ENCODE measurements at places on chromosomes 2 and 18. TPM values are rescaled to one million over a fixed set of nuclear protein-coding genes. Genes with fewer than 3 reads are reported as not detected.

DNA sequence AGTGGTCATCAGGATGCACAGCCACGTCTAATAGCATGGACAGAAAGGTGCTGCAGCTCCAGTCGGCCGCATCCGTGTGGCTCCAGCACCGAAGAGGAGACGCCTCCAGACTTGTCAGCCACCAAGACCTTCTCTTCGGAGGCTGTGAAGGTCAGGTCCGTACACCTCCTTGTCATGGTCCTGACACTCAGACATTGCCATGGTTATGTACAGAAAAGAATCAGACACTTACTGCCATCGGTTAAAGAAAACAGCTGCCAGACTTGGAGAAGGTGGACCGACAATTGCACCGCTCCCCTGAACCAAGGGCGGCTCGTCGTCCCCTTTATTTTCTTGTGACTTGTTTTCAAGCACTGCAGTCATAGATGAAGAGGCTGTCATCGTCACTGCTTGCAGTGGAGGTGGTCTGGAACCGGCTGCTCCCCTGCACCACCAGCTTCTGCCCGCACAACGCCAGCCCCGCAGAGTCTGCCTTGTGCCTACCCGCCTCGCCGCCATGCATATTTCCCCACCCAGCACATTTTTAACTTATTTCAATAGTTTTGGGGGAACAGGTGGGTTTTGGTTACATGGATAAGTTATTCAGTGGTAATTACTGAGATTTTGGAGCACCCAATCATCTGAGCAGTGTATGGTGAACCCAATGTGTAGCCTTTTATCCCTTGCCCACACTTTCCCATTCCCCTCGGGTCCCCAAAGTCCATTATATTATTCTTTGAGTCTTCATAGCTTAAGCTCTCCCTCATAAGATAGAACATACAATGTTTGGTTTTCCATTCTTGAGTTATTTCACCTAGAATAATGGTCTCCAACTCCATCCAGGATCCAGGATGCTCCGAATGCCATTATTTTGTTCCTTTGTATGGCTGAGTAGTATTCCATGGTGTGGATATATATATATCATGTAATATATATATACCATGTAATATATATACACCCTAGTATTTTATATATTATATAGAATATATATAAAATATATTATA, 18.1 kb downstream of the FBXO48 start:
- no peak for DNase-seq
- peaks cover 9% of the 10 kb centered on the region for H3K27me3 ChIP-seq
- H3K4me1 ChIP-seq, result no peaks in the 10 kb centered on the region
- no peak overlapping the region for H3K4me3 ChIP-seq

DNA sequence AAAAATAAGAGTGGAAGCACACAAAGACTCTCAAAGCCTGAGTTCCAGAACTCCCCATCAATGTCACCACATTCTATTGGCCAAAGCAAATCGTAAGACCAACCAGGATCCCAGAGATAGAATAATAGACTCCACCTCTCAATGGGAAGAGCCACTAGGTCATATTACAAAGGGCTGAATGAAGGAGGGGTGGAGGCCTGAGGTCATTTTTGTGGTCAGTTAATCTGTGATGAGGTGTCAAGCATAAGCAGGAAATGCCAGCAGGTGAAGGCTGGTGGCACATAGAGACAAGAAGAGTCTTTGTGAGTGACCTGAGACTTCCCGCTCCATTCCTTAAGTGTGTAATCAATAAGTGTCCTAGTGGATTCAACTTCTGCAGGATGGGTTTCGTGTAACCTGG, 144.3 kb downstream of the TFCP2L1 start:
- H3K4me3 ChIP-seq, result no peak overlapping the region
- DNase-seq, result no peak
- no peaks in the 10 kb centered on the region for H3K36me3 ChIP-seq
- peaks cover 30% of the 10 kb centered on the region for H3K27me3 ChIP-seq

DNA sequence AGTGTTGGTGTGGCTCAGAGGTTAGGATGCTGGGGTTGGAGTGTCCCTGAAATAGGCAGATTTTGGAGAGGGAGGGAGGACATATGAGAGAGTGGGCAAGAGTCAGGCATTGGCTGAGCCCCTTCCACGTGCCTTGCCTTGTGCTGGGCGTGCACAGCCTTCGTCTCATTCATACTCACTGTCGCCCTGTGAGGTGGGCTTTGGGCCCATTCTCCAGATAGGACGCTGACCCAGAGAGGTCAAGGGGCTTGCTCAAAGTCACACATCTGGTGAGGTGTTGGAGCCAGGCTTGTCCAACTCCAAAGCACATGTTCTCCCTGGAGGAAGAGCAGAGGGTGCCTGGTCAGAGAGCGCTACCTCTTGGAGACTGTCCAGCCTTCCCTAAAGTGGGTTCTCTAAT, 166.8 kb downstream of the DYSF start:
- H3K4me1 ChIP-seq, result no peaks in the 10 kb centered on the region
- no peak overlapping the region for H3K4me3 ChIP-seq
- no peak overlapping the region for H3K27ac ChIP-seq
- H3K36me3 ChIP-seq, result no peaks in the 10 kb centered on the region
- peaks cover 15% of the 10 kb centered on the region for H3K27me3 ChIP-seq
- DNase-seq, result no peak

DNA sequence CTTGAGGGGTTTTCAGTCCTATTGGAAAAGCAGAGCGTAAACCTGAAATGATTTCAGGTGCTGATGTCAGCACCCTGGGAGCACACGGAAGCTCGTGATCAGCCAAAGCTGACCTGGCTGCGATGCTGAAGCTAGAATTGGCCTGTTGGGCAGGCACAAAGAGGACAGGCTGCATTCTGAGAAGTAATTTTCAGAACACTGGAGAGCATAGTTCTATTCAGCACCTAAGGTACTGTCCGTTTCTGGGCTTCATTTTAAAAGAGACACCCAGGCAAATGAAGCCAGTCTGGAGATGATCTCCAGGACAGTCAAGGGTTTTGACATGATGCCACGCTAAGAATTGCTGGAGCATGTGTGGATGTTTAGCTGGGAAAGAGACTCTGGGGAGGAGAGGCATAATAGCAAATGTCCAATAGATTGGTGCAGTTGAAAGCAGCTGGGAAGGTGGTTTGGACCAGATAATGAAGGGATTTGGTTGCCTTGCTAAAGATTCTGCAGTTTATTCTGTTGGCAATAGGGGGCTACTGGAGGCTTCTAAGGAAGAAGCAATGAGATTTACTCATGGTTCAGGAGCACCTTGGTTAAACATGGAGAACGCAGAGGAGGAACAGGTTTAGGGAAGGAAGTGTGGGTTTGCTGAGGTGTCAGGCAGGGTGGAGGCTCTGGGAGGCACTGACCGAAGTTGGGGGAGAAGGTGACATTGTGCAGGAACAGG, 86.6 kb downstream of the ACOXL start:
- H3K27me3 ChIP-seq, result peaks cover 28% of the 10 kb centered on the region
- no peaks in the 10 kb centered on the region for H3K4me1 ChIP-seq
- no peak for DNase-seq
- no peaks in the 10 kb centered on the region for H3K36me3 ChIP-seq
- H3K4me3 ChIP-seq, result no peak overlapping the region
- no peak overlapping the region for H3K27ac ChIP-seq

GRCh38 chr2:121094101-121094500, 190.9 kb downstream of the TFCP2L1 start:
- H3K4me1 ChIP-seq, result no peaks in the 10 kb centered on the region
- DNase-seq, result peak; percentile 42
- H3K27ac ChIP-seq, result no peak overlapping the region
- peaks cover 48% of the 10 kb centered on the region for H3K27me3 ChIP-seq
- no peak overlapping the region for H3K4me3 ChIP-seq
- no peaks in the 10 kb centered on the region for H3K36me3 ChIP-seq

DNA sequence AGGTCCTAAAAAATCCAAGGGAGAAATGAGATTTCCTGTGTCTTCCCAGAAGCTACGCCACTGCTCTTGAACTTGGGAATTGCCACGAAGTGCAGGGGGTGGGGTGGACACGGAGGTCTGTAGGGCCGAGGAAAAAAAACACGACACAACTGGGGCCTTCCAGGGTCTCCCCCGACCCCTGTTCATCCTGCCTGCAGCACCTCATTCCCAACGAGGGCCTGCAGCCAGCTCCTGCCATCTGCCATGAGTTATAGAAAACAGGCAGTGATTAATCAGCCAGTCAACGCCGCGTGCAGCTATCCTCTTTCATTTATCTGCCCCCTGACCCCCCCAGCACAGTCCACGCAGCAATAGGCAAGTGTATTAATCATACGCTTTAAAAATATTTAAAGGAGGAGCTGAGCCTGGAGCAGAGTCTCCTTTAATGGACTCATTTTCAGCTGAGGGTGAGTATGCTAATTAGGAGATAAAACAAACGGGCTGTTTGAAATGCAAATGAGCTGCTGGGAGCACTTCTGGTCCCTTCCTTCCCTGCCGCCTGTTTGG, 209.9 kb downstream of the TFCP2L1 start:
- peak; percentile 93 for DNase-seq
- no peaks in the 10 kb centered on the region for H3K4me1 ChIP-seq
- H3K27me3 ChIP-seq, result peaks cover 12% of the 10 kb centered on the region
- H3K36me3 ChIP-seq, result no peaks in the 10 kb centered on the region

GRCh38 chr2:40304340-40304739, 147.6 kb downstream of the SLC8A1 start:
- no peak overlapping the region for H3K4me3 ChIP-seq
- no peaks in the 10 kb centered on the region for H3K27me3 ChIP-seq
- DNase-seq, result no peak

GRCh38 chr2:66236067-66236685, 198.7 kb upstream of the MEIS1 start:
- no peak overlapping the region for H3K4me3 ChIP-seq
- no peak for DNase-seq
- no peaks in the 10 kb centered on the region for H3K4me1 ChIP-seq
- H3K27ac ChIP-seq, result no peak overlapping the region

DNA sequence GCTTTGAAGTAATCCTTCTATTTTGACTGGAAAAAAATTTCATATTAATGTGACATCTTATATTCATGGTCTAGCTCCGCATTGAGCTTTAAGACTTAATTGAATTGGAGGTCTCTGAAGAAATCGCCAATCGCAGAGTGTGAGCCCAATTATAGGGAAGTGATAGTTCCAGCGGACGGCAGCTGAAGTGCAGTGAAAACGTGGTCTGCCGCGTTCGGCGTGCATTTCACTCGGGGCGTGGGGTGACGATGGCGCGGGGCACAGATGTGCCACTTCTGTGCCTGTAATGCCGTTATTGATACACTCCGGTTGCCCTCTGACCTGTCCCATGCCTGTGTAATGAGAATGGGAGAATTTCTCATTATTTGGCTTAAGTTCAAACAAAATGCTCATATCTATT, 106.7 kb downstream of the TSHZ1 start:
- no peaks in the 10 kb centered on the region for H3K4me1 ChIP-seq
- no peak overlapping the region for H3K4me3 ChIP-seq
- H3K27ac ChIP-seq, result no peak overlapping the region

GRCh38 chr18:10669441-10670100, 143.7 kb downstream of the NAPG start:
- no peak for DNase-seq
- no peak overlapping the region for H3K27ac ChIP-seq
- no peak overlapping the region for H3K4me3 ChIP-seq
- no peaks in the 10 kb centered on the region for H3K36me3 ChIP-seq

DNA sequence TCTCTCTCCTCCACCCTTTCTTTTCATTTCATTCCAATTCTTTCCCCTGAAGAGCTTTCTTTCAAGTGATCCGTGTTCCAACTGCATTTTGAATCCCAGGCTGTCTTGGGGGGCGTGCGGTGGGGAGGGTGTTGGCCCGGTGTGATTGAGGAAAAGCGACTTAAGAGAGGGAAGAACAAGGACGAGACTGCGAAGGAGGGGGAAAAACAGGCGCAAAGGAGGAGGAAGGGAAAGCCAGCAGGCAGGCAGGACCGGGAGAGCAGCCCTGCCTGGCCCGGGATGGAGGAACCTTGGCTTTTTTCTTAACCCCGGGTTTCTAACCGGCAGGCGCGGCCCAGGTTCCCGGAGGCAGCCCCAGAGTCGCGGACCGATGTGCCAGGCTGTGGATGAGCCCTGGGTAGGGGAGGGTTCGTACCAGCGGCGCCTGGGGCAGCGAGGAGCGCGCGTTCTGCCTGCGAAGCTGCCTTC, 1.3 kb downstream of the ADCYAP1 start:
- no peaks in the 10 kb centered on the region for H3K36me3 ChIP-seq
- no peak overlapping the region for H3K4me3 ChIP-seq
- H3K4me1 ChIP-seq, result no peaks in the 10 kb centered on the region
- peaks cover 65% of the 10 kb centered on the region for H3K27me3 ChIP-seq
- H3K27ac ChIP-seq, result no peak overlapping the region

GRCh38 chr18:49638891-49639557, 77.2 kb downstream of the LIPG start:
- H3K27ac ChIP-seq, result no peak overlapping the region
- H3K36me3 ChIP-seq, result no peaks in the 10 kb centered on the region
- no peak for DNase-seq
- no peaks in the 10 kb centered on the region for H3K4me1 ChIP-seq
- H3K4me3 ChIP-seq, result no peak overlapping the region

- no peak overlapping the region for H3K27ac ChIP-seq
- DNase-seq, result no peak
- H3K27me3 ChIP-seq, result no peaks in the 10 kb centered on the region
Measured at GRCh38 chr2:147847746-147848391, 3.0 kb downstream of the ACVR2A start.

GRCh38 chr2:149029307-149029965, 9.1 kb upstream of the LYPD6B start:
- H3K27me3 ChIP-seq, result peaks cover 16% of the 10 kb centered on the region
- no peak overlapping the region for H3K27ac ChIP-seq
- no peak overlapping the region for H3K4me3 ChIP-seq

- no peak overlapping the region for H3K27ac ChIP-seq
- H3K36me3 ChIP-seq, result no peaks in the 10 kb centered on the region
Measured at GRCh38 chr2:12642332-12642731, 74.4 kb upstream of the TRIB2 start.

- H3K4me1 ChIP-seq, result no peaks in the 10 kb centered on the region
- no peak overlapping the region for H3K27ac ChIP-seq
- H3K4me3 ChIP-seq, result no peak overlapping the region
Measured at GRCh38 chr2:60157283-60157682, 396.2 kb downstream of the BCL11A start.

- H3K4me3 ChIP-seq, result no peak overlapping the region
- peaks cover 8% of the 10 kb centered on the region for H3K4me1 ChIP-seq
Measured at GRCh38 chr2:12412898-12413305, 303.8 kb upstream of the TRIB2 start.

ANO7 gene
- polyA plus RNA-seq, result 3.4 TPM

FEV gene
- not detected for polyA plus RNA-seq

ICA1L gene
- 1.8 TPM for polyA plus RNA-seq

PNO1 gene
- 12.8 TPM for polyA plus RNA-seq

POTEJ gene
- not detected for polyA plus RNA-seq

DNAJB2 gene
- 45.8 TPM for polyA plus RNA-seq

SMYD1 gene
- polyA plus RNA-seq, result not detected

NEU2 gene
- polyA plus RNA-seq, result not detected

L3MBTL4 gene
- 0.02 TPM for polyA plus RNA-seq

DES gene
- 4.0 TPM for polyA plus RNA-seq

RTP5 gene
- not detected for polyA plus RNA-seq

DNAH7 gene
- polyA plus RNA-seq, result 0.16 TPM

MZT2A gene
- 139 TPM for polyA plus RNA-seq

CFAP53 gene
- 0.12 TPM for polyA plus RNA-seq

GPR45 gene
- polyA plus RNA-seq, result not detected

NTSR2 gene
- not detected for polyA plus RNA-seq
